Ascending aorta (tissue), 2 donors: ENCODE measurements at places on chromosomes 5 and 9.

DNA sequence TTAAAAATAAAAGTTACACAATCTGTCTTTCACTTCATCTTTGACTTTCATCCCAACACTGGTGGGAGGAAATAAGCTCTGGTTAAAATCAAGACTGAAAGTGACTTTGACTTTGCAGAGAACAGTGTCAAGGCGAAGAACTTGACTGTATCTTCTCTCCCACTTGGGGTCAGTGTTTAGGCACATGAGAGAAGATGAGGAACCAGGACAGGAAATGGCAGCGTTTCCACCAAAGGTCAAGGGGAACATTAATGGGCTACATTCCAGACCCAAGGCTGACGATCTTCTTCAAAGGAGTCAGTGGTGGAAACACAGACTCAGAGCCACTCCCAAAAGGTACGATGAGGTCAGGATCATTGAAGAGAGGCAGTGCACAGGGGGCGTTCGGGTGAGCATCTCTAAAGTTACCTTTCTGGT, 409.5 kb downstream of the ARHGEF28 start:
- DNase-seq, result no peak

- no peak for DNase-seq
Observed at GRCh38 chr5:1565737-1566734, 42.3 kb upstream of the LPCAT1 start.

DNA sequence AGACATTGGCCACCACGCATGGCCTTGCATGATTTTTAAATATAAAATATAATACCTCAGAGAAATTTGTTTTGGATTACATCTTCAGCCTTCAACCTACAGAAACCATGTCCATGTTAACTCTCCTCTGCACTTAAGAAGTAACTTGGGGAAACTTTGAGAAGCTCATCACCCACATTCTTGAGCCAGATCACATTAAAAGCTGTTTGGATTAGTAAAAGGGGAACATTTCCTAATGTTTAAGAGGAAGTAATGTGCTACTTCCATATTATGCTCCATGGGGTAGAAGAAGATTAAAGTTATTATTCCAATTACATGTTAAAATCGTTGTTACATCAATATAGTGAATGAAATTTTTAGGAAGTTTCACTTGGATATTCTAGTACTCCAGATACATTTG, 10.4 kb upstream of the CEP120 start:
- no peak for DNase-seq

DNA sequence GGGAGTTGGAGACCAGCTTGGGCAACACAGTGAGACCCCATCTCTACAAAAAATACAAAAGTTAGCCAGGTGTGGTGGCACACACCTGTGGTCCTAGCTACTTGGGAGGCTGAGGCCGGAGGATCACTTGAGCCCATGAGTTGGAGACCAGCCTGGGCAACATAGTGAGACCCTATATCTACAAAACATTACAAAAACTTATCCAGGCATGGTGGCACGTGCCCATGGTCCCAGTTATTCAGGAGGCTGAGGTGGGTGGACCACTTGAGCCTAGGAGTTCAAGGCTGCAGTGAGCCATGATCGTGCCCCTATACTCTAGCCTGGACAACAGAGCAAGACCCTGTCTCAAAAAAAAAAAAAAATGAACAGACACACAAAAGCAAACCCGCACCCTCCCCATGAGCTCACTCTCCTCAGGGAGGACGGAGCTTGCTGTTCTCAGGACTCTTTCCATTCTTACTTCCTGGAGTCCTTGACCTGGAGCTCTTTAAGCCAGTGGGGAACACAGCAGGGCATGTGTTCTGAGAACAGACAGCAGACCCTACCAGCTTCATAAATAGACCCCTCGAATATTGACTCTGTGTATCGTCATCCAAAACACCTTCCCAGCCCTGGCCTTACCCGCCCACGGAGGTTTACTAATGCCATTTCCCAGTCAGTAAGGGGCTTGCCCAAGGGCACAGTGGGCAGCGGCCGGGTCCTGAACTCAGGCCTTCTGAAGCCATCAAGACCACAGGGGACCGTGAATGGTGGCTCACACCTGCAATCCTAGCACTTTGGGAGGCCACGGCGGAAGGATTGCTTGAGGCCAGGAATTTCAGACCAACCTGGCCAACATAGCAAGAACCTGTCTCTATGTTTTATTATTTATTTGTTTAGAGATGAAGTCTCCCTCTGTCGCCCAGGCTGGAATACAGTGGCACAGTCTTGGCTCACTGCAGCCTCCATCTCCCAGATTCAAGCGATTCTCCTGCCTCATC, 11.1 kb downstream of the PTGES2 start:
- DNase-seq, result no peak

DNA sequence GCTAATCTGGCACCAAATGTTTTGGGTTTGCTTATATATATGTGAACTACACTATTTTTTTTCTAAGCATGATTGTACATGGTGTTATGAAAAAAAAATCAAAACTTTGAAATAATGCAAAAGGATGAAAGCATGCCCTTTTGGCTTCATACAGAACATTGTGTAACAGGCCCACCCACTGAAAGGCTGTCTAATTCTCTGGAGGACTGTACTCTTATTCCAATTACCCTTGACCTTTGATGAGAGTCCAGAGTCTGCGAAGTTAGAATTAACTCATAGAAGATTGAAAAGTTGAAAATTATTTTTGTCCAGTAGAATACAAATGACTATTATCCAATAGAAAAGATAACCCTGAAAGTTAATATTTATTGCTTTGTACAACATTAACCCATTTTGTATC, 117.4 kb downstream of the ADAMTS12 start:
- DNase-seq, result no peak

GRCh38 chr5:66209350-66209749, 65.2 kb downstream of the SREK1 start:
- DNase-seq, result no peak

DNA sequence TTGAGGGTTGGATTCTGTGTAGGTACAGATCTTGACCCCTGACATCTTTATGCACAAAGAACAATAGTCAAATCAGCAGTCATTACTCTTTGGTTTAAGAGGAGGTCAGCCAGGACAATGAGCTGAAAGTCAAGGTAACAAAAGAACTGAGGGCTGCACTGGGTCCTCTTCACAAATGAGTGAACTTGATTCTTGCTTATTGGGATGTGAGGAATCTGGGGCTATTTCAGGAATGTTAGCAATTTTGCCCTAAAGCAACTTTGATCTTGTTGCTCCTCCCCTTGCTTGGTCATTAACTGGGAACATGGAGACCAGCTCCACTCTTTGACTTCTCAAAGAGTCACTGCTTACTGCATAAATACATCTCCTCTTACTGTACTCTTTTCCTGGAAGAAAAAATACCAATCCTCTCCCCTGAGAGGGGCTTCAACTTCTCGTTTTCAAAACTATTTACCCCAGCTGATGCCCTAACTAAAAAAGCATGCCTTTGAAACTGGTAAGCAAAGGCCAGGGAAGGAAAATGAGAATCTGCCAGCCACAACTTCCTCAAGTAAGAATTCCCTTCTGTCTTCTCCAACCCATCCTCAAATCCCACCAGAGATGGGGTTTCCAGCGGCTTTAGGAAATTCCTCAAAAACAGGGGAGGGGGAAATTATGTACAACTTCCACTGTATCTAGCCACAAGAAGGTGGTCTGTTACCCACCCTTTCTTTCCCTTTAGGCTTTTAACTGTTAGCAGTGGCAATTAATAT, 368.3 kb downstream of the ENC1 start:
- DNase-seq, result no peak

- DNase-seq, result no peak
Observed at GRCh38 chr5:141490271-141490670, 1.4 kb downstream of the PCDHGC5 start.

- DNase-seq, result no peak
Observed at GRCh38 chr9:130971294-130971849, 32.3 kb upstream of the FIBCD1 start.

- no peak for DNase-seq
Observed at GRCh38 chr9:69895185-69895584, 74.6 kb downstream of the CFAP95 start.

- no peak for DNase-seq
Observed at GRCh38 chr9:32991897-32992594, 9.4 kb downstream of the APTX start.

DNA sequence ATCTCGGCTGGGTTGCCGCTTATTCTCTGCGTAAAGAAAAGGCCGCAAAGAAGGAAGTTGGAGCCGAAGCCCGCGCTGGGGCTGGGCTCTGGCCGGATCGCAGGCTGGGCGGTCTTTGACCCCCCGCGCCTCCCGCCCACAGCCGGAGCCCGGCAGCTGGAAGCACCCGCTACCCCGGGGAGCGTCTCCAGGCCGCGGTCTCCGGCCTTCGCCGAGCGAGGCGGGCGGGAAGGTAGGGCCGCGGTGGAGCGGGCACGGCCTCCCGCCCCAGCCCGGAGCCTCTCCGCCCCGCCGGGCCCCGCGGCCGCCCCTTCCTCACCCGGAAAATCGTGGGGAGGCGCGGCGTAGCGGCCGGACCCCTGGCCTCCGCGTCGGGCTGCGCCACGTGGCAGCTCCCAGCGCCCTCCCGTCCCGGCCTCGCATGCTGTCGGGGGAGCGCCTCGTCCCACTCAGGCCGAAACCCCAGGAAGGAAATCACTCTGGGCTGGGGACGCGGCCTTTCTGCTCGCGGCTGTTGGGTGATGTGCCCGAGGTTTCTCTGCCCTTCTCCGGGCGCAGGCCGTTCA, 12.0 kb downstream of the FOXD1 start:
- DNase-seq, result no peak

DNA sequence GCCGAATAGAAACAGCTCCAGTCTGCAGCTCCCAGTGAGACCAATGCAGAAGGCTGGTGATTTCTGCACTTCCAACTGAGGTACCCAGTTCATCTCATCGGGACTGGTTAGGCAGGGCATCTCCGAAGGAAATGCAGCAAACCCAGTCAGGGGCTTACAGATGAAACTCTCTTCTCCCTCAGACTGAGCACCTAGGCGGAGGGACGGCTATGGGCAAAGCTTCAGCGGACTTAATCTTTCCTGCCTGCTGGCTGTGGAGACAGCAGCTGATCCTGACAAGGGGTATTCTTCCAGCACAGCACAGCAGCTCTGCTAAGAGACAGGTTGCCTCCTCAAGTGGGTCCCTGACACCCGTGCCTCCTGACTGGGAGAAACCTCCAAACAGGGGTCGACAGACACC, 330.9 kb downstream of the DNAH5 start:
- DNase-seq, result no peak

DNA sequence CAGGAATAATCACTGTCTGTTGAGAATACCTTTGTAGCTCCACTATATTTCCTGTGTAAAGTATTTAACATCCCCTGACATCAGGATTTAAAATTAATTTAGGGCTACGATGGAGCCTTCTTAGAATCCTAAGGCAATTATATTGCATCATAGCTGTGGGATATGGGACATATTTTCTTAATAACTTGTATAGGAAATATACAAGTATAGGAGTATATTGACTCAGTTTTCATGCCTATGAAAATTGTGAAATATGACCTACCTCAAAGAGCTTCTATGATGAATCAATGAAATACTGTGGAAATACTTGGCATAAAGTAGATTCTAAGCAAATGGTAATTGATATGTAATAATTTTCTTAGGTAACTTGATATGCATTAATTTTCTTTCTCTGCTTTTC, 221.0 kb upstream of the KLF4 start:
- no peak for DNase-seq

DNA sequence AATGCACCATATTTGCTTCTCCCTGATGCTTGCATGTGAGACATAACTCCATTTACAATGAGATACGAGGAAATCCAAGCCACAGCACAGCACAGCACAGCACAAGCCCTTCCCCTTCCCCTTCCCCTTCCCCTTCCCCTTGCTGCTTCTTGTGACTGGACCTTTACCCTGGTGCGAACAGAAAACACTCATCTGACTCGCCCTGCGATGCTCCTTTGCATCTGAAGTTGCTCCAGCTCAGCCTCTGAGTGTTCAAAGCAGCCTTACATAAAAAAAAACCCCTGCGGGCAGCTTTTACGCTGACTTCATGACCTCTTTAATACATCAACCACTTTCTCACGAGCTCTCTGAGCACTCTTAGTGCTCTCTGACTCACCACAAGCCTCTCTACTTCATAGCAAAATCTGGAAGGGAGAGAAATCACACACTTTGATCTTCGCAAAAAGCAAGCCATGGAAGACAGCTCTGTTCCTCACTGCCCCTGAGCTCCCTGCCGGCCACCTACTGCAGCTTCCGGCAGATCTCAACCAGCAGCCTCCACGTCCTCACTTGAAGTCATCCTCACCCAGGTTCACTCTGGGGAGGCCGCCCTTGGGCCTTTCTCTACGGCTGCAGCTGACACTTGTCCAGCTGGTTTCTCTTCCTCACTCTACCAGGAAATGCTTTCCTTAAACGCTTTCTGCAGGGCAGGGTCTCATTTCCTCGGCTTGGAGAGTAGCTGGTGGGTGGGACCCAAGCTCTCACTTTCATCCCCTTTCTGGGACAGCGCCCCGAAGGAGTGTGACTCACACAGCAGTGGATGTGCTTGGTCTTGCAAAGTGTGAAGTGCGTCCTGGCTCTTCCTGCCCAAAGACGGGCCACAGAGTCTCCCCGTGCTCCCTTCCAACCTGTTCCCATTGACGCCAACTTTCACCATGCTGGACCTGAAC, 5.3 kb downstream of the SLC34A1 start:
- DNase-seq, result no peak

GRCh38 chr5:156581725-156582124, 254.8 kb downstream of the SGCD start:
- DNase-seq, result no peak

- no peak for DNase-seq
Observed at GRCh38 chr9:71524516-71524915, 243.8 kb downstream of the CEMIP2 start.

GRCh38 chr9:34365282-34365681, 11.4 kb downstream of the MYORG start:
- no peak for DNase-seq

DNA sequence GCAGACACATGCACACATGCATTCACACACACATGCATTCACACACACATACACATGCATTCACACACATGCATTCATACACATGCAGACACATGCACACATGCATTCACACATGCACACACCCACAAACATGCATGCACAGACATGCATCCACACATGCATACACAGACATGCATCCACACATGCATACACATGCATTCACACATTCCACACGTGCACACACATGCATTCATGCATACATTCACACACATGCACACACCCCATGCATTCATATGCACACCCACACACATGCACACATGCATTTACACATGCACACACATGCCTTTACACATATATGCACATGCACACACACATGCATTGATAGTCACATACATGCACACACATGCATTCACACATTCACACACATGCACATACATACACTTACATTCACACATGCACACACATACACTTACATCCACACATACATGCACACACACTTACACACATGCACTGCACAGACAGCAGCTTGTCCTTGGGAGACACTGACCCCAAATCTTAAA, 106.4 kb downstream of the COL5A1 start:
- no peak for DNase-seq
